ENCODE measurements at places on chromosomes 5 and 9. TPM values are rescaled to one million over a fixed set of nuclear protein-coding genes. Genes with fewer than 3 reads are reported as not detected.

PRSS3 gene
- total RNA-seq: not detected

ASS1 gene
- not detected for total RNA-seq

TMEM174 gene
- total RNA-seq: not detected

PHYHD1 gene
- total RNA-seq: 1.1 TPM

SIT1 gene
- total RNA-seq: 3.5 TPM

SEC24A gene
- 40.2 TPM for total RNA-seq

OR1Q1 gene
- not detected for total RNA-seq

CD72 gene
- total RNA-seq: 7.0 TPM

ARL10 gene
- 8.1 TPM for total RNA-seq

PRRT1B gene
- total RNA-seq: not detected

DNA sequence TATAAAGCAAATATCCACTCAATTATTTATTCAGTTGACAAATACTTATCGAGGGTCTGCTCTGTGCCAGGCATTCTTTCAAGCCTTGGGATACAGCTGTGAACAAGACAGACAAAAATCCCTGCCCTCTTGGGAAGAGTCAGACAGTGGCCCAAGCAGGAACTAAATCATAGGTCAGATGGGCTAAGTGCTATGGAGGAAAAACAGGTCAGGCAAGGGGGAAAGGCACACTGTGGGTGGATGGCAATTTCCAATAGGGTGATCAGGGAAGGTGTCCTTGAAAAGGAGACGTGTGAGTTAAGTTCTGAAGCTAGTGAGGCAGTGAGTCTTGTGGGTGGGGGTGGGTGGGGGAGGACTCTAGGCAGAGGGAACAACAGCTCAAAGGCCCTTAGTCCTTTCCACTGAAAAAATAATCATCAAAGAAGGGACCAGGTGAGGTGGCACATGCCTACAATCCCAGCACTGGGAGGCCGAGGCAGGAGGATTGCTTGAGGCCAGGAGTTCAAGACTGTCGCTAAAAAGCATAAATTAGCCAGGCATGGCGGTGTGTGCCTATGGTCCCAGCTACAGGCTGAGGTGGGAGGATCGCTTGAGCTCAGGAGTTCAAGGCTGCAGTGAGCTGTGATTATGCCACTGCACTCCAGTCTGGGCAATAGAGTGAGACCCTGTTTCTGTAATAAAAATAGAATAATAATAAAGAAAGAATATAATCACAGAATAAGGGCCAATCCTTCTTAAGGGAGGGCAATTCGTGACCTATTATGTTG lies 95.2 kb upstream of the CPEB4 start:
- H3K27me3 ChIP-seq: peaks cover 5% of the 10 kb centered on the region
- no peak overlapping the region for H3K27ac ChIP-seq
- H3K4me1 ChIP-seq: no peaks in the 10 kb centered on the region
- H3K36me3 ChIP-seq: no peaks in the 10 kb centered on the region
- DNase-seq: no peak

- H3K4me3 ChIP-seq: no peak overlapping the region
- H3K36me3 ChIP-seq: no peaks in the 10 kb centered on the region
- no peak overlapping the region for H3K27ac ChIP-seq
These were observed 48.9 kb downstream of the FAM174A start for GRCh38 chr5:100584069-100584468.

DNA sequence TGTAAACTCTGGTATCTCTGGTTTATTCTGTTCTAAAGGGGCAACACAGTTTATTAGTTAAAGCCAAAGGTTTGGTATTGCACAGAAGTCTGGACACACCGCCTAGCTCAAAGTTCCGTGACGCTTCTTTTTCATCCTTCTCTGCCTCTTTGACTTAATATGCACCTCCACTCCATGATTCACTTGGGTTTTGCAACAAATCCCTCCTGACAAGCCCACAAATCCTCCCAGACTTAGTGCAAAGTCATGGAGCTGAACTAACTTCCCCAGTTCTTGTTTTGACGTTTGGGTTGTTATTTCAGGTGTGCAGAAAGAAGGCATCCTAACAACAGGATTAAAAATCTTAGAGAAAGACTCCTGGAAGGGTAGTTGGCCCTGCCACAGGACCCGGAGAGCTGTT lies 441.6 kb upstream of the DMAC1 start:
- no peaks in the 10 kb centered on the region for H3K36me3 ChIP-seq
- no peak overlapping the region for H3K27ac ChIP-seq
- no peak for DNase-seq
- H3K27me3 ChIP-seq: peaks cover 22% of the 10 kb centered on the region
- H3K4me1 ChIP-seq: no peaks in the 10 kb centered on the region

- H3K27me3 ChIP-seq: no peaks in the 10 kb centered on the region
- H3K36me3 ChIP-seq: peaks cover 6% of the 10 kb centered on the region
- no peak overlapping the region for H3K4me3 ChIP-seq
- H3K4me1 ChIP-seq: no peaks in the 10 kb centered on the region
- no peak overlapping the region for H3K27ac ChIP-seq
- DNase-seq: no peak
These were observed 585.3 kb upstream of the GRAMD2B start for GRCh38 chr5:125837866-125838265.

DNA sequence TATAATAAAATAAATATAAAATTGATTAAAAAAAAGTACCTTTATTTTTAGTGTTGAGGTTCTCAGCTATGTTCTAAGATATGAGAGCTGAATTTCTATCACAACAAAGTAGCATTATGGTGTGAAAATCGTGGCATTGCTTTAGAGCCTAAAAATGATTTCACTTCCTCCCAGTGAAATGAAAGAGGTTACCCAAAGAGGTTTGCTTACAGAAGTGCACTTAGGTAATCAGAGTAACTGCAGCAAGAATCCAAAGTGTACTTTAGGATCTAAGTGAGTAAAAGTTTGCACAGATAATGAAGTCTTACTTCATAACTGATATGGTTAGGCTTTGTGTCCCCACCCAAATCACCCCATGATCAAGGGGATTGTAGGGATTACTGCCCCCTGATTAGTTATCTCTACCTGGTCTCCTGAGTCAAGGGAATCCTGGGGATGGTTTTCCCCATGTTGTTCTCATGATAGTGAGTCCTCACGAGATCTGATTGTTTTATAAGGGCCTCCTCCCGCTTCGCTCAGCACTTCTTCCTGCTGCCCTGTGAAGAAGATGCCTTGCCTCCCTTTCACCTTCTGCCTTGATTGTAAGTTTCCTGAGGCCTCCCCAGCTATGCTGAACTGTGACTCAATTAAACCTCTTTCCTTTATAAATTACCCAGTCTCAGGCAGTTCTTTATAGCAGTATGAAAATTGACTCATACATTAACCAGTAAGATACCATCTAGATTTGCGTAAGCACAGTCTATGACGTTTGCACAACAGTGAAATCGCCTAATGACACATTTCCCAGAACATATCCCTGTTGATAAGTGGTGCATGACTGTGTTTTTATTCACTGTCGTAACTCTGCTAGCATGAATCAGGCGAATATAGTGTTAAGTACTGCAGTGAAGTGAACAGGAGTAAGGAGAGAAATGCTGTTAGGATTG lies 40.3 kb upstream of the LRRC70 start:
- DNase-seq: no peak
- H3K27me3 ChIP-seq: no peaks in the 10 kb centered on the region
- H3K4me1 ChIP-seq: peaks cover 15% of the 10 kb centered on the region
- H3K27ac ChIP-seq: peak overlapping the region; percentile 88

GRCh38 chr5:173535166-173535975 lies 81.1 kb downstream of the BOD1 start:
- H3K27ac ChIP-seq: no peak overlapping the region
- H3K4me1 ChIP-seq: no peaks in the 10 kb centered on the region
- no peak overlapping the region for H3K4me3 ChIP-seq

DNA sequence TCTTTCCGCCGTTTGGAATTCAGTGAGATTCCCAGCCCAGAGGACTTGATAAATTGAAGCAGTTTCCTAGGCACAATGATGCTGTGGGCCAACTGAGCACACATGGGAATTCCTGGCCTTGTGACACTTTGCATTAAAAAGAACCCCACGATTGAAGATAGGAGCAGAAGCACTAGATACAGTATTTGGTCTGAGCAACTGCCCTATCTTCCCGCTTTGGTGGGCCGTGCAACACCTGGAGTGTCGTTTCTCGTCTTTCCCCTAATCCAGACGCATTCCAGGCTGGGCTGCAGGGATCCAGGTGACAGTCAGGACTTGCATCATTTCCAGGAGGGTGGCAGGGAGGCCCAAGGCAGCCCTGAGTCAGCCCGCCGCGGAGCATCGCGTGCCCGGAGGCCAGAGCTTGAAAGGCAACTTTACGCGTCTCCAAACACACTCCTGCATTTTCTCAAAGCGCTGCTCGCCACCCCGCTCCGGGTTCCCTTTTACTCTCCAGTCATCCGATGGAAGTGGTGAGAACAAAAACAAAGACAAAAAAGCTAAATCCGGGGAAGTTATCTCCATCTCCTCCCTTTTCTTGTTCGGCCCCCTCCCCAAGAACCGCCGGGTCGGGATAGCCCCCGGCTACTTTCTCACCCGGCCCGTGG lies 753 bp upstream of the STC2 start:
- peaks cover 22% of the 10 kb centered on the region for H3K4me1 ChIP-seq
- H3K36me3 ChIP-seq: no peaks in the 10 kb centered on the region
- DNase-seq: no peak
- H3K27me3 ChIP-seq: peaks cover 55% of the 10 kb centered on the region
- H3K4me3 ChIP-seq: peak overlapping the region; percentile 73

- H3K36me3 ChIP-seq: no peaks in the 10 kb centered on the region
- H3K4me3 ChIP-seq: no peak overlapping the region
- H3K4me1 ChIP-seq: peaks cover 70% of the 10 kb centered on the region
- H3K27ac ChIP-seq: peak overlapping the region; percentile 70
These were observed 105.2 kb downstream of the RGS3 start for GRCh38 chr9:113568571-113569321.

- peaks cover 9% of the 10 kb centered on the region for H3K27me3 ChIP-seq
- H3K4me1 ChIP-seq: peaks cover 5% of the 10 kb centered on the region
- no peak for DNase-seq
- H3K27ac ChIP-seq: no peak overlapping the region
These were observed 106.5 kb upstream of the MSX2 start for GRCh38 chr5:174617910-174618309.

- DNase-seq: no peak
- H3K4me3 ChIP-seq: no peak overlapping the region
- no peaks in the 10 kb centered on the region for H3K36me3 ChIP-seq
- H3K27me3 ChIP-seq: no peaks in the 10 kb centered on the region
- no peak overlapping the region for H3K27ac ChIP-seq
These were observed 36.0 kb upstream of the GLIPR2 start for GRCh38 chr9:36100532-36100931.

GRCh38 chr9:104826079-104826775 lies 62.3 kb downstream of the NIPSNAP3B start:
- H3K27ac ChIP-seq: no peak overlapping the region
- H3K36me3 ChIP-seq: no peaks in the 10 kb centered on the region
- peaks cover 3% of the 10 kb centered on the region for H3K4me1 ChIP-seq
- DNase-seq: no peak
- no peak overlapping the region for H3K4me3 ChIP-seq
- H3K27me3 ChIP-seq: no peaks in the 10 kb centered on the region

- no peaks in the 10 kb centered on the region for H3K36me3 ChIP-seq
- no peak for DNase-seq
- H3K27me3 ChIP-seq: peaks cover 7% of the 10 kb centered on the region
- H3K4me3 ChIP-seq: no peak overlapping the region
- H3K4me1 ChIP-seq: no peaks in the 10 kb centered on the region
These were observed 575.2 kb upstream of the WWC1 start for GRCh38 chr5:167716126-167716775.

- peaks cover 6% of the 10 kb centered on the region for H3K4me1 ChIP-seq
- DNase-seq: no peak
- H3K36me3 ChIP-seq: no peaks in the 10 kb centered on the region
- H3K4me3 ChIP-seq: no peak overlapping the region
- H3K27ac ChIP-seq: no peak overlapping the region
- H3K27me3 ChIP-seq: peaks cover 3% of the 10 kb centered on the region
These were observed 73.9 kb downstream of the VAV2 start for GRCh38 chr9:133918111-133918813.

DNA sequence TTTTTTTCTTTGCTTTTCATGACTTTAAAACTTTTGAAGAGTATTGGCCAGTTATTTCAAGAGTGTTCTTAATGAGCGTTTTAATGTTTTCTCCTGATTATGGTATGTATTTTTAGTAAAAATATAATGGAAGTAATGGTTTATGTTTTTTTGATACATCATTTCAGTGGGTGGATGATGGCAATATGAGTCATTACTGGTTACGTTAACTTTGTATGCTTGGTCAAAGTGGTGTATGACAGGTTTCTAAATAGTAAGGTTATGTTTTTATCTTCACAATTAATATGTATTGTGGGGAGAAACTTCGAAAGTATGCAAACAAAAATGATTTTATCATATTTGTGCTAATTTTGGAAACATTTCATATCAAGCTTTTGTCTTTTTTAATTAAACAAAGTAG lies 176.7 kb upstream of the PRDM9 start:
- H3K27ac ChIP-seq: no peak overlapping the region
- no peaks in the 10 kb centered on the region for H3K4me1 ChIP-seq
- no peak overlapping the region for H3K4me3 ChIP-seq
- H3K36me3 ChIP-seq: no peaks in the 10 kb centered on the region

GRCh38 chr9:37693260-37693659 lies 42.5 kb downstream of the FRMPD1 start:
- no peak overlapping the region for H3K4me3 ChIP-seq
- no peaks in the 10 kb centered on the region for H3K36me3 ChIP-seq
- H3K27ac ChIP-seq: no peak overlapping the region
- peaks cover 54% of the 10 kb centered on the region for H3K27me3 ChIP-seq

DNA sequence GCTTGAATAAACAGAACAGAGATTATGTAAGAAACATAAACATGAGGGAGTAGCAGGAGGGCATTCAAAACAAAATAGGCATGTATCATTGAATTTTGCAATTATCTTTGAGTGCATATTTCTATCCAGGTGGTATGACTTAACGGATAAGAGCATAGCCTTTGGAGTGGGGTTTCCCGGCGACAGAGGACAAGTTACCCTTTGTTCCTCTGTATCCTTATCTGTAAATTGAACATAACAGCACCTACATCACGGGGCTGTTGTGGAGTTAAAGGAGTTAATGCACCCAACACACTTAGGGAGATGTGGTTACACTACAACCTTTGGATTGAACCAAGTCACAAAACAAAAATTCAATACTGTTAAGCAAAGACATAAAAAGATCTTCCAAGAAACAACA lies 314.6 kb upstream of the KIF2A start:
- H3K4me1 ChIP-seq: no peaks in the 10 kb centered on the region
- DNase-seq: no peak
- H3K27me3 ChIP-seq: no peaks in the 10 kb centered on the region
- H3K36me3 ChIP-seq: no peaks in the 10 kb centered on the region

DNA sequence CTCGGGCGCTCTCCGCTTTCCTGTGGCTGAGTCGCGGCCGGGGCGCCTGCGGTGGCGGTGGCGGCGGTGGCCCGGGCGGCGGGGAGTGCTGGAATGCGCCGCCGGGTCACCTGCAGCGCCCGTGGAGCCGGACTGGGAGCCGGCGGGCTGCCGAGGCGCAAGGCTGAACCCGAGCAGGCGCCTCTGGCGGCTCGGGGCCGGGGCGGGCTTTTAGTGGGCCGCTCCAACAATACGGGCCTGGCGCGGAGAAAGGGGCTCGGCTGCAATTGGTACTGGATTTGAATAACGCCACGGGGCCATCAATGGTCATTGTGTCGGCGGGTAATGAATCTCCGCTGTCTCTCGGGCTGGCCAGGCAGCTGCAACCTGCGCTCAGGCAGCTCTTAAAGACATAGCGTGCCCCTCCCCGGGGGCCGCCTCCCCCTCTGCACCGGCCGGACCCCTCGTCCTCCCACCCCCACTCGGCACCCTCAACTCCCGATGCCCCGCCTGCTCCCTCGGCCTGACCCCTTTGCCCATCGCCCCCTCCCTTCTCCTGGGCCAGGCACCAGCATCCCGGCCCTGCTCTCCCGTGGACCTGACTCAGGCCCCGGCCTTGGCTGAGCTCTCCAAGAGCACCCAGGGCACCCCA lies 22.1 kb downstream of the URM1 start:
- DNase-seq: no peak
- no peaks in the 10 kb centered on the region for H3K4me1 ChIP-seq
- no peak overlapping the region for H3K4me3 ChIP-seq
- no peaks in the 10 kb centered on the region for H3K36me3 ChIP-seq
